GM03348 (cell line): ENCODE measurements at places on chromosomes 1 and 21.

DNA sequence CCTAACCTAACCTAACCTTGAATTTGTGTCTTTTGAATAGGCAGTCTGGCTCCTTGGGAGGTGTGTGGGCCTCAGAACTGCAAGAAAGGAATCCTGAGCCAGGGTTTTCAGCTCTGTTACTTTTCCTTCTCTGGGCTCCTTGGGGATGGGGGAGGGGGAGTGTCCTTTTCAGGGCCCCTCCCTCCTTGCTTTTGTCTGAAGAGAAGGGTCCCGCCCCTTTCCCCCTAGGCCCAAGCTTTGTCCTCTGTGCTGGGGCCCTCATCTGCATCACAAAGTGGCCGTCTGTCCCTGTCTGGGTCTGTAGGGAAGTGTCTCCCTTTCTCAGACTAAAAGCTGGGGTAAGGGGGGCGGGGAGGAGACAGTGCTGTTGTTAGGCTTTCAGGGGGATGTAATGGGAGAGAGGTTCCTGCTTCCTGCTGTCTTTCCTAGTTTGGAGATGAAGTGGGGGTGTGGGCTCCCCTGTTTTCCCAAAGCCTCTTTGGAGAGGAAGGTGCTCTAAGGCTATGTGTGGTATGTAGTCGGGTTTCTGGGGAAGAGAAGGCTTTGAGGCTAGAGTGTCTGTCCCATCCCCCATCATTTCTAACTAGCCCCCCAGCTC, 3.1 kb downstream of the AGO1 start:
- no peak for DNase-seq

DNA sequence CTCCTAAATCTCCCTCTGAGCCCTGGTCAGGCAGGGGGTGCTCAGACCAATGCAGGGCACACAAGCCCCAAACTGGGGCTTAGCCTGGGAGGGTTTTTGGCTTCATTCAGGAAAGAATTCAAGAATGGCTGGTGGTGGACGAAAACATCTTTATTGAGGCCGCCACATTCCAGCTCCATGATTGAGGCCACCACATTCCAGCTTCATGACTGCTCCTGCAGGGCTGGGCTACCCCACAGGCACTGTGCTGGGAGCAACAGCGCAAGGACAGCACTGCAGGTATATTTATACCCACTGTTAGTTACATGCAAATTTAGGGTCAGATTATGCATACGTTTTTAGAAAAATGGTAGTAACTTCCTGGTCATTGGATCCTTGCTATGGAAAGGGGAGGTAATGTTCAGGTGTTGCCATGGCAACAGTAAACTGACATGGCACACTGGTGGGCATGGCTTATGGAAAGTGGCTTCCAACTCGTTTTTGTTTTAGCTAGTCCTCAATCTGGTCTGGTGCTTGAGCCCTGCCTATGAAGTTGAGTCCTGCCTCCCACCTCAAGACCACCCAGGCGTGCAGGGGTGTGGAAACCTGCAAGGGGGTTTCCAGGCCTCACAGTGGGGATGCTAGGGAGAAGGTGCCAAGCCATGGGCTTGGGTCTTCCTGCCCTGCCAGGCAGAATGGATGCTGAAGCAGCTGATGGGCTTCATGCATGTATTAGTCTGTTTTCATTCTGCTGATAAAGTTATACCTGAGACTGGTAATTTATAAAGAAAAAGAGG, 348.7 kb upstream of the AJAP1 start:
- DNase-seq: no peak

DNA sequence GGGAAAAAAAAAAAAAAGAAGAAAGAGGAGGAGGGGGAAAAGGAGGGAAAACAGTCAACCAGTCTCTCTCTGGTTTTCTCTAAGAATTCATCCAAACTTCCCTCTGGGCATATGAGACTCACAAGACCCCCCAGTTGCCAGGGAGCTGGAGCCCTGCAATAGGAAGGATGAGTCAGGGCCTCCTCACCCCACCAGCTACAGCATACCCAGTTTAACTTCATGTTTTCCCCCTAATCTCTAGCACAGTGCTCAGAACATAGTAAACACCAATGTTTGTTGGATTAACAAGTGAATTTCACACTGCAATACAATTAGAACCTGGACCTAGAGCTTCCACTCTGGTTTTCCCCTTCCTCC, 7.8 kb downstream of the F11R start:
- no peak for DNase-seq

DNA sequence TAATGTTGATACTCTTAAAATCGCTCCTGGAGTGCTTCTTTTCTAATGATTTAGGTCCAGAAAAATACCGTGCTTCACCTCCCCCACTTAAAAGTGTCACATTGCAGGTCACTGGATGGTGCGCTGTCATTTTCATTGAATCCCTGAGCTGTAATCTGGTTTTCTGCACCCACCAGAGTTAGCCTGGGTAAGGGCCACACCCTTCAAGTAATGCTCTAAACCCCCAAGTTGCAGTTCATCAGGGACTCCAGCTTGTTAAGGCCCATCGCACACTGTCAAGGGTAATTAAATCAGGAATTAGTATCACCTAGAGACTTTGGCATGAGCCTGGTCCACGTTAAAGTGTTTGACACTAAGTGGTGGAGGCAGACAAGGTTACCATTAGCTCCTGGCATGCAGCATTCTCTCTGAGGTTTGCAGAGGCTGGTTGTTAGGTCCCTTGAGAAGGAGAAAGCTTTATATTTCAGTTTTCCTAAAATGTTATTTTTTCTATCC, 34.0 kb downstream of the ASTN1 start:
- DNase-seq: no peak

DNA sequence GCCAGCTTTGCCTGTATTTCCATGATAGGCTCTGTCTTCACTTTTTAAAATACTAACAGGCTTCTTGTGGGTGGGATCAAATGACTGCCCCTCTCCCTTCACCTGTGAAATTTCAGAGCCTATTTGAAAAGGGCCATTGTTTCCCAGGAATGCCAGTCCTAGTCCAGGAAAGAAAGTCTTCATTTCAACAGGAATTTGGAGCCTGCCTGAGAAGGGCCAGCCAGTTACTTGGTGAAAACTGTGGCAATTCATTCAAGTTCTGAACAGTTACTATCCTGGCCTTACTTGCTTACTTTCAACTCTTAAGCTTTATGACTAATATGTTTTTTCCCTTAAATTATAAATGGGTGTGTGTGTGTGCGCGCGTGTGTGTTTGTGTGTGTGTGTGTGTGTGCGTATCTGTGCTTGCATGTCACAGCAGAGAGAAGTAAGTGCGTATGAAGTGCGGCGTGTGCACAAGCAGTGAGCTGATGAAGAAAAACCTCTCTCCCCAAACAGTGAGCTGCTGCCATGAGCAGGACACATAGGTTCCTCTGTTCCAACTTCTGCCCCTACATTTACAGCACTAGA, 67.5 kb upstream of the RNPC3 start:
- DNase-seq: no peak

GRCh38 chr1:35386290-35386689, 117.8 kb downstream of the ZMYM4 start:
- no peak for DNase-seq

GRCh38 chr1:175343945-175344344, 151.4 kb upstream of the KIAA0040 start:
- DNase-seq: no peak

GRCh38 chr21:39519835-39520234, 68.1 kb downstream of the SH3BGR start:
- no peak for DNase-seq
